ENCODE measurements at places on chromosomes 1 and 21.

DNA sequence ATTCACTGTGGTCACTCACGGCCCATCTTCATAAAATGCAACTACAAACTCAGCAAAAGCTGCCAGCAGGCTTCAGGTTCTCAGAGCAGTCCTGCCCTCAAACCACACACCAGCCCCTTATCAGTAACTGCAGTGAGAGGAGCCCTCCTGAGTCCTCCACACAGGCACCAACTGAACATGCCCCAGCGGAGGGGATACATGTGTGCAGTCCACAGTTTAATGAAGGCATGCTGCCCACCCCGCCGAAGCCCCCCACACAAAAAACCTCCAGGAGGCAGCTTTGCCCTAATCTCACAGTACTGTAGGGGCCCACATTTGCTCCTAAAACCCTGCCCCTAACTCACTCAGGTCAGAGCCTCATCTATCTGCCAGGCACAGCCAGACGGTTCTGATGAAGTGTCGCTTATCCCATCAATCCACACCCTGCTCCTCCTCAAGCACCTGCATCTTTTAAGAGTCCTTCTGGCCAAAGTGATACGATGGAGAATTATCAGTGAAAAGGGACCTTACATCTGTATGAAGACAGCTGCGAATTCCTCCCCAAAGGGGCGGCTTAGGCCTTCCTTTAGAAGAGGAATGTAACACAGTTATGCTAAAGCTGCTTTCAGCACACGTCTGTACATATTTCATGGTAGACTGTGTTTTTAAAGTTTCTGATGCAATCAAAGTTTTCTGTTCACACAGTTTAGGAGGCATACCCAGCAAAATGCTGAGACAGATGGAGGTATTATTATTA lies 3.5 kb downstream of the ABCB10 start:
- no peak for DNase-seq

DNA sequence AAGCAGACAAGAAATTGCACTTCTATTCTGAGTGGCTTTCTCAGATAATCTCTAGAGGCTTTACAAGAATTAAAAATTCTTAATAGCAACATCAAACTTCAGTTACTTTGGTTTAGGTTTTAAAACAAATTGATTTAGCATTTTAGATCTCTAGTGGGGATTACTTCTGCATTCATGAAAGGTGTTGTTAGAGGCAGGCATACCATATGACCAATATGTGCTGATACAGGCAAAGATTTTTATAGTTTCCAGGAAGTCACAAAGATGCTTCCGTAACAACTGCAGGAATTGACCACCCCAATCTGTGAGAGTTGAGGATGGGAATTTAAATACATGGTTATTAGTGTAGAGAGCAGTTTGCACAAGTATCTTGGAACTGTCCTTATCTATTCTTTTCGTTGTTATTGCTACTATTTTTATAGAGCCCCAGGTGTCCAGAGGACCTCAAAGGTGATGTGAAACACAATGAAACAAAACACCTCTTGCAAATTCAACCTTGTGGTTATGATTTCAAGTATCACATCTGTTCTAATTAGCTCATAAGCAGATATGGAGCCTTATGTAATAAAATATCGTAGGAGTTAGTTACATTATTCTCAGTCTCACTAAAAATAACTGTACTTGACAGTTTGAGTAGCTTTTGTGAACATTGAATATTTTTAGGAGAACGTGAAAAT lies 512.7 kb upstream of the ADGRL4 start:
- DNase-seq, result no peak

GRCh38 chr1:41086921-41087320 lies 65.4 kb upstream of the SLFNL1 start:
- DNase-seq, result no peak

DNA sequence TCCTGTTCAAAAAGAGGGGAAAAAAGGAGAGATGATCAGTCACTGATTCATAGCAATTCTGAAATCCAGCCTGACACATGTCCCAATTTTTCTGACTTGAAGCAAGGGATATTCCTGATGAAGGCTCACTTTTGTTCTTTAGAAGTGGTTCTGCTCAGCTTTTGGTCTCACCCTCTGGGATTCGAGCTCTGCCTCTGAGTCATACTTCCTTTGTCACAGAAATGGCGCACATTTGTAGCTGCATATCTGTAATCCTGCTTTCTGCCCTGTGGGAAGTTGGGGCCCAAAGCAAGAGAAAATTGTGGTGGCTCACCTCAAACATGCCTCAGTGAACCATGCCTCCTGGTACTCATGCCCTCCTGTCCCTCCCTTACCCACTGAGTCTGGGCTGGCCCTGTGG lies 22.3 kb upstream of the FAM78B start:
- no peak for DNase-seq

GRCh38 chr1:67784545-67785186 lies 48.6 kb downstream of the GNG12 start:
- DNase-seq, result no peak

GRCh38 chr1:180927348-180927747 lies 14.7 kb downstream of the KIAA1614 start:
- DNase-seq, result no peak

- DNase-seq, result no peak
Observed at GRCh38 chr1:53559391-53559815, 100.2 kb downstream of the DMRTB1 start.

- DNase-seq, result no peak
Observed at GRCh38 chr1:54378874-54379554, 27.2 kb downstream of the SSBP3 start.

DNA sequence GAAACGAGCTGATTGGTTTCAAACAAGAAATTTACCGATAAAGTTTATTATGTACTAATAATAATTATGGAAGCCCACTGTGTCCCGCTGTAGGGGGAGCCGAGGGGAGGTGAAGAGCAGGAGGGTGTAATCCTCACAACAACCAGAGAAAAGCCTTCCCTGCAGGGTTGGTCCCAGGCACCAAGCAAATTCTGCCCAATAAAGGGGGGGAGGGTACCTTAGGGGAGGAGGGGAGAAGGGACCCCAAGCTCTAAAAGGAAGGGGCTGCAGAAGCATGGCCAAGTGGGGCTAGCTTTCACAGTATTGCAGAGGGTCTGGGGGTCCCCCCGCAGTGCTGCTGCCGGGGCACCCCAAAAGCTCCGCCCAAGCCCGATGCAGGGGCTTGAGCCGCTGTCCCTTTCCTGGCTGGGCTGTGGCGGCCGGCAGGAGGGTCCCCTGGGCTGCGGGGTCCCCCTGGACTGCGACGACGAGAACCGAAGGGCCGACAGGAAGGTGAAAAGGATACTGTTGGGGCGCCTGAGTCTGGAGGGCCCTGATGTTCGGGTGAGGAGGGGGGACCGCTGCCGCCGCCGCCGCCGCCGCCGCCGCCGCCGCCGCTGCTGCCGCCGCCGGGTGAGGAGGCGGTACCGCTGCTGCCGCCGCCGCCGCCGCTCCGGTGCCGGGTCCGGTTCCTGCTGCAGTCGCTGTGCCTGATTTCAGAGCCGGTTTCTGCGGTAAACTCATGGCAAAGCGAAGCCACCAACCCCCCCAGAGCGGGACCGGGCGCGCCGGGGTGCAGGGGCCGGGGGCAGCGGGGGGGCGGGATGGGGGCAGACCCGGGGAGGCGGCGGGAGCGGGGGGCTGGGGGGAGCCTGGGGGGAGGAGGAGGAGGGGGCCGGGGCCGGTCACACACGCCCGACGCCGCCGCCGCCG lies 771 bp downstream of the EIF4G3 start:
- no peak for DNase-seq

GRCh38 chr1:208165659-208166058 lies 78.5 kb downstream of the PLXNA2 start:
- no peak for DNase-seq

GRCh38 chr1:40107290-40107959 lies 10.4 kb upstream of the PPT1 start:
- no peak for DNase-seq

DNA sequence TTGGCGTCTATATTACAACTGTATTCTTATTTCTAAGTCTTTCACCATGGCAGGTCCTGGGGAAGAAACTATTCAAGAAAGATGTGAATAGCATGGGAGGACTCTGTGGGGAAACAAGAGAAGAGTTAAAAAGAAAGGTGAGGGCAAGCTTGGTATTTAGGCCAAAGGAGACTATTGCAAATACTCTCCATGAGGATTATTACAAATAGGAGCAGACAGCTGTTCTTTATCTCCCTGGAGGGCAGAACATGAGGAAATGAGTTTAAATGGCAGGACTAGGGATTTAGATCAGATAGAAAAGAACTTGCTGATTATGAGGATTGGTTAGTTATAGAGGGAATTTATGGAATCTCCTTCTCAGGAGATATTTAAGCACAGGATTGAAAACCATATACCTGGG lies 186.8 kb downstream of the CDC7 start:
- DNase-seq, result no peak

- DNase-seq, result peak; percentile 36
Observed at GRCh38 chr1:64080941-64081562, 122.4 kb upstream of the UBE2U start.

GRCh38 chr1:215118081-215118480 lies 35.5 kb downstream of the KCNK2 start:
- peak; percentile 68 for DNase-seq

- DNase-seq, result no peak
Observed at GRCh38 chr1:47257224-47257623, 25.2 kb upstream of the TAL1 start.

DNA sequence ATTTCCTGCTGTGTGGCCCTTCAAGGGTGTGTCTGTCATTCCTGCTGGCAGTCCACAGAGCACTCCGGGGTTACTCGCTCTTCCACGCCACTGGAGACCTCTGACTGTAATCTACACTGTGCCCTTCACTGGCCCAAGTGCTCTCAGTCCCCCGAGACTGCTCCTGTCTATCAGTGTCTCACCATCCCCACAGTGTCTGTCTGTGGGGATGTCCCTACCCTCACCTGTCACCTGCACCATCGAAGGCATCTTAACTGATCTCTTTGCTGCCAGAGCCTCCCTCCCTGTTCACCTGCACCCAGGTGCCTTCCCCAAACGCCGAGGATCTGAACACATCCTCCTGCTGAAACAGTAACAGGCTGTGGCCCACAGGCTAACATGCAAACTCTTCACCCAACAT lies 136.7 kb downstream of the MATN1 start:
- no peak for DNase-seq

- peak; percentile 80 for DNase-seq
Observed at GRCh38 chr1:103496014-103496635, 29.4 kb upstream of the RNPC3 start.

- DNase-seq, result no peak
Observed at GRCh38 chr1:236844499-236845271, 49.6 kb downstream of the MTR start.

DNA sequence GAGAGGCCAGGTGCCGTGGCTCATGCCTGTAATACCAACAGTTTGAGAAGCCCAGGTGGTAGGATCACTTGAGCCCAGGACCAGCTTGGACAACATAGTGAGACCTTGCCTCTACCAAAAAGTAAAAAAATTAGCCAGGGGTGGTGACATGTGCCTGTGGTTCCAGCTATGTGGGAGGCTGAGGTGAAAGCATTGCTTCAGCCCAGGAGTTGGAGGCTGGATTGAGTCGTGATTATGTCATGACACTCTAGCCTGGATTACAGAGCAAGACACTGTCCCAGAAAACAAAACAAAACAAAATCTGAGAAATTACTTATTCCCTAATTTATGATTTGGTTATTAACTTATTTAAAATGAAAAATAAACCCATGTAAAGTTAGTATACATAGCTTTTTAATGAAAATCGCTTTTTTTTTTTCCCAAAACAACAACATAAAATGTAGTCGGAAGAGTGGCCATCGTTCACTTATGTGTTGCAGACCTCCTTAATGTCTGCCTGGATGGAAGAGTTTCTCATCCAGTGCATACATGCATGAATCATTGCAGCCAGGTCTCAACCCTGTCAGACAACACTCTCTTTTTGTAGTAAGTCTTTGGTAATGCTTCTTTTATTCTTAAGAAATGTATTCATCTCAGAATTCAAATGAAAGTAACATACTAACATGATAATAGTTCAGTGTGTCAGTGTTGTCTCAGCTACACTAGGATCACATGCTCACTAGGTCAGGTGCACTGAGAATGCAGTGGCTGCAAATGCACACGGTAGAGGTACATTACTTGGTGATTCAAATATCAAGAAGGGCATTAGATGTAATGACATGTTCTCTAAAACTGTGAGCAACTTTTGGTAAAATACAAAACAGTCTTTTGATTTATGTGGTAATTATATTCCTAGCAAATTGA lies 28.0 kb downstream of the ITSN1 start:
- DNase-seq, result peak; percentile 32

DNA sequence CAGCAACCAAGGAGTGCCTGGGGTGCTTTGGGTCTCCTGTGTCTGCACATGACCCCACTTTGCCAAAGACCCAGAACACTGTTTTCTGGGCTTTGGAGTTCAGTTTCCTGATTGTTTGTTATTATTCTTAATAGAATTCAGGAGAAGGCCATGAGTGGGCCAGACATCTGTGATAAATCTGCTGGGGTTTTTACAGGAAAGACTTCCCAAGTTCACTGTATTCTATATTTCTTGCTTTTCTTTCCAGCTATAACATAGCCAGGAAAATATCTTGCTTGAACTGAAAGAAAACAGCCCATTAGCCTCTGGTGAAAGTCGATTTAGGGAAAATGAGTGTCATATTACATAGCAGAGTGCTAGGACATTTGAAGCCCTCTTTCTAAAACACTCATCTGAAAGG lies 345.1 kb upstream of the USP24 start:
- DNase-seq, result peak; percentile 39

- peak; percentile 89 for DNase-seq
Observed at GRCh38 chr21:34545079-34545884, 33.3 kb upstream of the KCNE1 start.

GRCh38 chr1:115237507-115237906 lies 100.5 kb downstream of the NGF start:
- DNase-seq, result peak; percentile 60

DNA sequence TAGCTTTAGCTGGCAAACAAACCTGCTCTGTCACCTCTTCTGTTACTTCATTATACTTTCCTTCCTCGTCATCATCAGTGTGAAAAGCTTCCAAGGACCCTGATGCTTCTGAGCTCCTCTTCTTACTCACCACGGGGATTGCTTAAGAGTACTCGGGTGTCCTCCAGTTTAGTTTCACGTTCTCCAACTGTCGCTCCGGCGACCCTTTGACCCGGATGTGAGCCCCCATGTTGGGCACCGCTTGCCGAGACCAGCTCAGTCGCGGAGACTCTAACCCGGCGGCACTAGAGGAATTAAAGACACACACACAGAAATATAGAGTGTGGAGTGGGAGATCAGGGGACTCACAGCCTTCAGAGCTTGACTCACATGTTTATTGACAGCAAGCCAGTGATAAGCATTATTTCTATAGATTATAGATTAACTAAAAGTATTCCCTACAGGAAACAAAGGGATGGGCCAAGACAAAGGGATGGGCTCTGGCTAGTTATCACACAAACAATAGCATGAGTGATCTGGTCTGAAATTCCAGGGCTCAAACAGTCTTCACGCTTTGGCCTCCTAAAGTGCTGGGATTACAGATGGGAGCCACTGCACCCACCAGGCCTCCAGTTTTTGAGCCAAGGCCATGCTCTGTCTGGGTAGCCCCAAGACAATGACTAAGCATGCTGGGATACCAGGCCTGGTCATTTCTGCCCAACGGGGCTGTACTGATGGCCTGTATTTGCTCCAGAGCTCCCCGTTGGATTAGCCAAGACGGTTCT lies 30.1 kb upstream of the ENO1 start:
- peak; percentile 30 for DNase-seq

GRCh38 chr1:12132078-12132477 lies 34.7 kb upstream of the TNFRSF1B start:
- peak; percentile 25 for DNase-seq
